ENCODE measurements at places on chromosomes 4 and X.

- DNase-seq: no peak
These were observed 202.1 kb upstream of the ANXA10 start for GRCh38 chr4:167890226-167890625.

DNA sequence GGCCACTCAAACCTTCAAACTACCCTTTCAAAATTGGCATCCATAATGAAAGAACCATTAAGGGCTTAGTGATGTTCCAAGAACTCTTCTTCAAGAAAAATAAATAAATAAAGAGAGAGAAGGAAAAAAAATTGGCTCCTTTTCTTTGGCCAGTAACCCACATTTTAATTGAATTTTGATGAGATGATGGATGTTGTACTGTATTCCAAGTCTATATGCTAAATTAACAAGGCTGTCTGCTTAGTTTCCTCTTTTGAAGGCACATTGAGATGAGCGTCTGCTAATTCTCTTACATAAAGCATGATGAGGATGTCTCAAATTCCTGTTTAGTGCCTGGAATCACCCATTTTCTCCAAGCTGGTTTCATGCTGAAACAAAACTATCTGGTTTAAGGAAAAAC, 33.4 kb downstream of the PHOX2B start:
- no peak for DNase-seq

DNA sequence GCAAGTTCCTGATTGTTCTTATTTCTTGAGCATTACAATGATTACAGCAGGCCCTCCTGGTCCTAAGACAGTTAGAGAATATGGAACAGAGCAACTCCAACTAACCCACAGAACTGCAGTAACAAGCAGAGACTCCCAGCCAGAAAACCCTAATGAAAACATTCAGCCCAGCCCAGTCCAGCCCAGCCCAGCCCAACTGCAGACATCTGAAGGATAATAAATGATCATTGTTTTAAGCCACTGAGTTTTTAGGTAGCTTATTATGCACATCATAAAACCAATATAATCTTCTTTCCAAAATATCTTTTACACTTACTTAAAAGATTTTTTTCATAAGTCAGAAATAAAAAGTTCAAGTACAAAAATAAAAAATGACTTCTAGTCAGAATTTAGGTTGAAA, 51.3 kb downstream of the SPOCK3 start:
- DNase-seq: no peak

DNA sequence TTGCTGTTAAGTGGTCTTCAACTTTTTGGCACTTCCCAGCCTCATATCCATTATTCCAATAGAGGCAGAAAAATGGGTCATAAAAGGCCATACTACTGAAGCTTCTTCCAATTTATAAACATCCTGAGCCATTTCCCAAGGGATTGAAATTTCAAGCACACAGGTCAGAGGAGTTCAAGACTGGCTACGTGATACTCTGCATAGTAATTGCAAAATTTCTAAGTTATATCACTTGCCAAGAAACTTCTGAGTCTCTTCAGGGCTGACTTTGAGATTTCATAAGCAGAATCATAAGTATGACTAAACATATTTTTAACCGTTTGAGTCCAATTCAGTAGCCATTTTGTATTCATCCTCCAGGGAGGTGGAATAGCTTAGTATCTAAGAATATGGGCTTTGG, 75.6 kb upstream of the RXFP1 start:
- DNase-seq: no peak

DNA sequence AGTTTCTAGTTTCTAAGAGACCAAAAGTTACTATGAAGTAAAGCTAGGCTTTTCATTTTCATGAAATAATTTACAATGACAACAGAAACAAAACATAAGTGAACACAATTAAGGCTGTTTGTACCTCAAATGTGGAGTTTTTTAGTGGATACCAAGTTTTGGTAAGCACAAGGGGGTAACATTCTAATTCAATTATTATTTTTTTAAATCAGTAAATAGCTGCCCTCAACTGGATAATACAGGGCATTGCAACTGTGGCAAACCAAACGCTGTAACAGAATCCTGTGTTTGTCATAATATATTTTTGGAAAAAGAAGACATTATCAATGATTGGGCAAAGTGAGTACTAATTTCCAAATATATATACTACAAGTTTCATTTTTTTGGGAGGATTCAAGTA, 150.3 kb downstream of the FBXW7 start:
- no peak for DNase-seq

DNA sequence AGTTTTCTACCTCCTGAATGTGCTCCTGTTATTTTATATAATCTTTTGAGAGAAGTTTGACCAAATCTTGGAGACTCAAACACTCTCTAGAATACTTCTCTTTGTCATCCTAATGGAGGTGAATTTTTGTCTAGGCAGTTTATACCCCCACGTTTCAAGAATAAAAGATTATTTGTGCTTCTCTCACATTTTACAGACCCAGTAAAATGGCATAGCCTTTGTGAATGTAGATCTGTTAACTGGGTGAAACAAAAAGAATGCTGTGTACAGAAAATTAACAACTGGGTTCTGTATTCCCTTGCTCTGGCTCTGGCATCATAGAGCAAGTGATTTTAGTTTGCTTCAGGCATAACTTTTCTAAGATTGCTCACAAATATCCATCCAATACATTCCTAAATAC, 26.1 kb downstream of the GASK1B start:
- DNase-seq: no peak

DNA sequence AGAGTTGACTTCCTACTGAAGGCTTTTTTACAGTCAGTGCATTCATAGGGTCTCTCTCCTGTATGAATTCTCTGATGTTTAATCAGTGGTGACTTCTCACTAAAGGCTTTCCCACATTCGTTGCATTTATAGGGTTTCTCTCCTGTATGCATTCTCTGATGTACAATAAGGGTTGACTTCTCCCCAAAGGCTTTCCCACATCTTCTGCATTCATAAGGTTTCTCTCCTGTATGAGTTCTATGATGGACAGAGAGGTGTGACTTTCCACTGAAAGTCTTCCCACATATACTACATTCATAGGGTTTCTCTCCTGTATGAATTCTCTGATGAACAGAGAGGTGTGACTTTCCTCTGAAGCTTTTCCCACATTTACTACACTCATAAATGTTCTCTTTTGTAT, 45.2 kb downstream of the ZNF674 start:
- no peak for DNase-seq

- DNase-seq: no peak
These were observed 144.1 kb upstream of the RBPJ start for GRCh38 chr4:26176598-26177149.

DNA sequence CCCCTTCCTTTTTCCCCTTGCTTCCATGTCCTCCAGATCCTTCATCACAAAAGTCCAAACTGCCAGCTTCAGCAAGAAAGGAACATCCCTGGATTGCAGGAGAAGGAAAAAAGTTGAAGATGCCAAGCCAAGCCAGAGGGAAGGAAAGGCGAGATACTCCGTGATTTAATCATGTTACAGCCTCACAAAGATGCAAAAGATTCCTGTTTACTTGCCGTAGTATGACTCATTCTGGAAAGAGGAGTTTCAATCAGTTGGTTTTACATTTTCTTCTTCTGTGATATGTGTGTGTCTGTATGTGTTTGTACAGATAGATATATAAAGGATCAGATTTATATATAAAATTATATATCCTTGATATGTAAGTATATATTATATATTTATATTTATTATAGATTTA, 69.3 kb downstream of the BTC start:
- no peak for DNase-seq

- DNase-seq: no peak
These were observed 88.6 kb upstream of the TRIM2 start for GRCh38 chr4:153115322-153116290.

DNA sequence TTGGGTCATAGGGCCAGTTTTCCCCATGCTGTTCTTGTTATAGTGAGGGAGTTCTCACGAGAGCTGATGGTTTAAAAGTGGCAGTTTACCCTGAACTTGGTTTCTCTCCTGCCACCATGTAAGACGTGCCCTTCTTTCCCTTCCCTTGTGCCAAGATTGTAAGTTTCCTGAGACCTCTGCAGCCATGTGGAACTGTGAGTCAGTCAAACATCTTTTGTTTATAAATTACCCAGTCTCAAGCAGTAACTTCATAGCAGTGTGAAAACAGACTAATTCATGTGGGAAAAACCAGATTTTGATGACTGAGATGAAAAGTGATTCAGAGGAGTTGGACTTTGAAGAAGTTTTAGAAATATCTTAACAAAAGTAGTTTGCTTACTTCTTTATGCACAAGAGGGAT, 101.4 kb downstream of the ARHGAP10 start:
- DNase-seq: no peak

DNA sequence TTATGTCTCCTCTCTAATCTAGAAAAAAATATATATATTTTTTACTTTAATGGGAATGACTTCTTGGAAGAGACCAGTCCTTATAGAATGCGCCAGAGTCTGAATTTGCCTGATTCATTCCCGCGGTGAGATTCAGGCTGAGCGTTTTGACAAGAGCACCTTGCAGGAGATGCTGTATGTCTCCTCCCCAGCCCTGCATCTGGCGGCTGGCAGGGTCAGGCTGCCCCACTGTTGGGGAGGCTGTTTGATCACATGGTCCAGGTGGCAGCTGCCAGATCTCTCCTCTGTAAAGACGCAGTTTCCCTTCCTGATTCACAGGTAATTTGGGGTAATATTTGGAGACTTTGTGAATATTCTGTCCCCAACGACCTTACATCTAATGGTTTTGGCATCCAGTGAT, 9.7 kb downstream of the PDZD4 start:
- DNase-seq: no peak

DNA sequence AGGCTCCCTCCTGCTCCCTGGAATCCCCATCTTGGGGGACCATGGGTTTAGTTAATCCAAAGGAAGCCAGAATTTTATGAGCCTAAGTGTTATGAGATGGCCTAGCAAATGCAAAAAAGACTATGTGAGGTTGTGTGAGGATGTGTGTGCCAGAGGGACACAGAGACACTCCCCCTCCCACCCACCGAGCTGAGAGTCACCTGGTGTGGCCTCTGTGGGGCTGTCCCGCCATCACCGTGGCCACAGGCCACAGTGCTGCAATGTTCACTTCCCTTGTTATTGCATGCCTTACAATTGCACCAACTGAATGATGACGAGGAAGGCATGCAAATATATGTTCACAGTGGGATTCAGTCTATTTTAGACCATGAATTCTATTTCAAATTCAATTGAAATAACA, 601 bp upstream of the FGFBP2 start:
- no peak for DNase-seq

DNA sequence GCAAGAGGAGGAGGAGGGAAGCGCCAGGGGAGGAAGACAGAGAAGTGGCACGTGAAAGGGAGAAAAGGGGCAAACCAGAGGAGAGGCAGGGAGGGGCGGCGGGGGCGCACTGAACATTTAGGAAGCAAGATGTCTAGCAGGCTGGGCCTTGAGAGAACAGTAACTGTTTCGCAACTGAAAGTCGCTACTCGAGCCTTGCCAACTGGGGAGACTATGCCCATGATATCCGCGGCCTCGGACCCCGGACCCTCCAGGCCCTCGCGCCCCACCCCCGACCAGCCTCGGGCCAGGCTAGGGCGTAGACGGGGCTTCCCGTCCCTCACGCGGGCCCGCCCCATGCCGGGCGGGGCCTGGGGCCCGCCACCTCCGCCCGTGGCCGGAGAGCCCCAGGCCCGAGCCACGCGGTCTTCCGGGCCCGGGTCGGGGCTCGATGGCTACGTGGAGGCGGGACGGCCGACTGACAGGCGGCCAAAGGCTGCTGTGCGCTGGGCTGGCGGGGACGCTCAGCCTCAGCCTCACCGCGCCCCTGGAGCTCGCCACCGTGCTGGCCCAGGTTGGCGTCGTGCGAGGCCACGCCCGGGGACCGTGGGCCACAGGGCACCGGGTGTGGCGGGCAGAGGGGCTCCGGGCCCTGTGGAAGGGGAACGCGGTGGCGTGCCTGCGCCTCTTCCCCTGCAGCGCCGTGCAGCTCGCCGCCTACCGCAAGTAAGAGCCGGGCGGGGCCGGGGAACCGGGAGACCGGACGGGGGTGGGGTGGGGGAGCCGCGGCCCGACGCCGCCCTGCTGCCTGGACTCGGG, at the start of gene SLC25A43:
SLC25A43 (plus strand) TSS at position 363 of the 798 bp plus-strand sequence; CDS start at position 431, 68 bp downstream.
- no peak for DNase-seq

DNA sequence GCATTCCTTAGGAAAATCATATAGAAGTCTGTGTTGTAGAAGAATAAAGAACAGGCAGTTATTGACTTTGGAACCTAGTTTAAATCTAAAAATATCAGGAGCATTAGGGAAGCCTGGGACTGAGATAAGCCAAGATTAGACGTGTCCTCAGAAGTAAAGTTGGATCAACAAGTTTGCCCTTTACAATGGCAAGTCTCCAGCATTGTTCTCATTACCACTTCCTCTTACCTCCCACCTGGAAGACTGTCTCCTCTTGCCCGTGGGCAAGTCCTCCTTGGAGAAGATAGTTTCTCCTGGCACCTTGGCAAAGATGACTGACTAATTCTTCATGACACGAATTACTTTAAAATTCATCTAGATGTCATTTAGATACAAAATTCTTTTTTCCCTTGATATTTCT, 37.8 kb downstream of the CNKSR2 start:
- no peak for DNase-seq

DNA sequence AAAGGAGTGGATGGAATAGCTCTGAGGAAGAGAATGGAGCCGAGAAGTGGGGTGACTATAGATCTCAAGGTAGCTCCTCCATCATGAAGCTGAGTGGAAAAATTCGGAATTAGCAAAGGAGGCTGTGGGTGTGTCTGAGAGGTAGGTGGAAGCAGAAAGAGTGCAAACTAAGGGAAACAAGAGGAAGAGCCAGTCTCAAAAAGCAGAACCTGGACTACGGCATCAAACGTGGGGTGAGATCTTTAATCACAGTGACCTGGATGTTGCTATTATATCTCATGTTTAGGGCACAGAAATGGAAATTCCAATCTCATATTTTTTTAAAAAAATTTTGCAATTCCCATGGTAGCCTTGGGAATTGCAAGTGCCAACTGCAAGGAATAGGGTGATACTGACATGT, 162.5 kb upstream of the RASGEF1B start:
- no peak for DNase-seq

DNA sequence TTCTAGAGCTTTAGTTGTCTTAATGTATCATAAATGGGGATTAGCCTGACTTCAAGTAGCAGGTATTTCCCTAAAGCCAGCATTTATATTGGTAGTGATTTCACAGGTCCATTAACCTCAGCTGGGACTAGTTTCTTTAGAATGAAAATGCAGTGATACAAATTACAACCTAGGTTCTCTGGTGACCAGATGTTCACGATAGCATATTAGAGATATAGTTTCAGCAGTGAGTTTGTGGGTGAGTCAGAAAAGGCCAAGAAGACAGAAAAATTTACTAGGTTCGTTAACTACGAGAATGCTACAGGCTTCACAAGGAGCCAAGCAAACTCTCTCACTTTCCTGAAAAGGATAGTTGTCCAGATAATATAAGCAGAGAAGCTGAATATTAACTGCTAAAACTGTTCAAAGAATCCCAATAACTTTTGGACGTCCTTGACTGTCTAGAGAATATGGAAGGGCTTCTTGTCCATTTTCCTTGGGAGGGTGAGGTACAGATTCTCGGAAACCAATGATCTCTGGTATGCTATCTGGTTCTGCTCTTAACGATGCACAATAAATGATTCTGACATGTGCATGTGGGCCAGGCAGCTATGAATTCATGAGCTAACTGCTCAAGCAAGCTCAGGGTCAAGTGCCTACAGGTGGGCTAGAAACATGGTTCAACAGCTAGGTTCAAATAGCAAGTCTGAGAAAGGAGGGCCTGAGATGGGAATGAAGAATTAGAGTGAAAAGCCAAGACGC, 6.0 kb upstream of the SPCS3 start:
- DNase-seq: no peak

- DNase-seq: no peak
These were observed 21.8 kb downstream of the RNF212 start for GRCh38 chr4:1091561-1091995.

- DNase-seq: no peak
These were observed 124.2 kb downstream of the NFKB1 start for GRCh38 chr4:102625232-102625930.

GRCh38 chrX:10387011-10387410, 230.2 kb downstream of the CLCN4 start:
- DNase-seq: no peak
